ENCODE measurements at places on chromosomes 1 and 21.
A peak's percentile ranks its signal among the peaks of the same experiment; 100 is the strongest.

DNA sequence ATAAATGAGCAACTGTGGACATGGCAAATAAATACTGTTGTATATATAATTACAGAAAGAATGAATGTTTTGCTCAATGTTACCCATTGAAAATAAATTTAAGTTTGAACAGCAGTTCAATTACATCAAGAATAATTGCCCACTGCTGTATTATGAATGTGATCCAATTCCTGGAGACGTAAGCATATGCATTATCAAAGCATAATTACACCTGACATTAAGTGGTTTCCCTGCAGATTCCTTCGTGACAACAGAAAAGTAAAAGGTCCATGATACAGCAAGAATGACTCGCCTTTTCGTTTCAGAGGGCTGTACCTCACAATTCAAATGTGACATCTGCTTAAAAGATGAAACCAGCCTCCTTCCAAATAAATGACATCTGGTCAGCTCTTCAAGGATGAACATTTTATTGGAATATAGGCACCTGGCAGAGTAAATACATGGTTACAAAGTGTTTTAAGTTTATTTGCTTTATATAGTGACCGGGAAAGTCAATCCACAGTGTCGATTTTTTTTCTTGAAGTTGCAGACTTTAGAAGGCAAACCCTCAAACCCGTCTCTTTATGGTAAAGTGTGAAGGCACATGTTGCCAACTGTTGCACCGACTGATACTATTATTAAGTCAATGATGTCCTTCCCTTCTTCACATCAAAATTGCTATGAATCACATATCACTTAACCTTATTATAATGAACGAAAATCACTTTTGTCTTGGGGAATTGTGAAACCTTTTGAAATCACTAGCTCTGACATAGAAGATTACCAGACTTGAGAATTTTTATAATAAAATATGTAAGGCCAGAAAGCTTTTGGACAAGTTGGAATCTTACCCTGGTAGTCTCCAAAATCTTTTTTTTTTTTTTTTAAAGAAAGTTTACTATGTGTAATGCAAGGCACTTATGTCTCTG is 36.2 kb upstream of the EDEM3 start:
- no peak for DNase-seq

DNA sequence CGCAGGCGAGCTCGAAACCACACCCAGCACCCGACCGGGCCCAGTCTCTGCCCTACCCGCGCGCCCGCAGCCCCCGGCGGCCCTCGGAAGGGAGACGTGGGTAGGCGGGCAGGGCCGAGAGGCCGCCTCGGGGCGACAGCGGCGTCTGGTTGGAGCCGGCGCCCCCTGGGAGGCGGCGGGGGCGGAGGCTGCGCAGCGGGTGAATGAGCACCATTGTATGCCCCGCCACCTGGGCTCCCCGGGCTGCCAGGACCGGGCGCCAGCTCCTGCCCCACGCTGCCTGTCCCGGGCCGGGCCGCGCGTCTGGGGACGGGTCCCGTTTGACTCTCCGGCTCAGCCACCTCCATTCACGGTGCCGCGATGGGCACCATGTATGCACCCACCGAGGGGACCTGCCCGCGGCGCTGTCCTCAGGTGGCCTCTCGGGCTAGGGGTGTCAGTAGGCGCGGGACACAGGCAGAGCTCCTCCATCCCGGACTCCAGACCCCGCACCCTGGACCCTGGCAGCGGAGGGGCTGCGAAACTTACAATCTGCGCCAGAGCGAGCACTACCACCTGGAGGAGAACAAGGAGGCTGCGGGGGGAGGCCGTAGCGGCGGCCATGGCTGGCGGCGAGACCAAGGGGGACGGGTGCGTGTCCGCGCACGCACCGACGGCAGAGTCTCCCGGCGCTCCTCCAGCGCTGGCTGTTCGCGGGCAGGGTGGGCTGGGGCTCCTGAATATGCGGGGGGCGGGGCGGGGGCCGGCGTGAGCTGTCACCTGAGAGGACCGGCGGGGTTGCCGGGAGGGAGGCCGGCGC is at the start of gene COL9A2:
COL9A2 (minus strand) TSS at position 692 of the 799 bp plus-strand sequence; CDS start at position 603, 89 bp downstream.
- peak; percentile 79 for DNase-seq

- DNase-seq = no peak
Observed at GRCh38 chr1:117608758-117609157, 2.9 kb downstream of the TENT5C start.

DNA sequence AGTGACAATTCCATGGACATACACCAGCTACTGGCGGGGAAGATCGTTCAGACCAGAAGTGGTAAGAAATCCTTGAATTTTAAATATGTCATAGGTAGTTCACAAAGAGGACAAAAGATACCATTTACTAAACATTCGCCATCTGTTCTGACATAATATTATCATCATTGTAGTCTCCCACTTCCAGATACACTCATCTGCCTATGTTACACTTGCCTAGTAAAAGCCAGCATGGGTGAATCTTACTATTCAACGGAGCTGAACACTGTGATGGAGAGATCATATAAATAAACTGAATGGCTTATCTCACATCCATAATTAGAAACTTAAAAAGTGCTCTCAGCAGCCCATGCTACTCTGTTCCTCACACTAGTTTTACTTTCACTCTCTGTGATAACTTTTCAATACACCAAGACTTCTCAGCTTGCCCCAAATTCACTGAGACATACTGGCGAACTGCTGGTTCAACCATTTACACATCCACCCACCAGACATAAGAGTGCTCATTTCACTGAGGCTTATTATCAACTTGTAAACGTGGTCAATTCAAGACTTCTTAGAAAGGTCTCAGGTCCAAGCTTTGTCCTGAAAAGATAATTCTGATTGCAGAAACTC is 463 bp upstream of the PRRC2C start:
- no peak for DNase-seq

DNA sequence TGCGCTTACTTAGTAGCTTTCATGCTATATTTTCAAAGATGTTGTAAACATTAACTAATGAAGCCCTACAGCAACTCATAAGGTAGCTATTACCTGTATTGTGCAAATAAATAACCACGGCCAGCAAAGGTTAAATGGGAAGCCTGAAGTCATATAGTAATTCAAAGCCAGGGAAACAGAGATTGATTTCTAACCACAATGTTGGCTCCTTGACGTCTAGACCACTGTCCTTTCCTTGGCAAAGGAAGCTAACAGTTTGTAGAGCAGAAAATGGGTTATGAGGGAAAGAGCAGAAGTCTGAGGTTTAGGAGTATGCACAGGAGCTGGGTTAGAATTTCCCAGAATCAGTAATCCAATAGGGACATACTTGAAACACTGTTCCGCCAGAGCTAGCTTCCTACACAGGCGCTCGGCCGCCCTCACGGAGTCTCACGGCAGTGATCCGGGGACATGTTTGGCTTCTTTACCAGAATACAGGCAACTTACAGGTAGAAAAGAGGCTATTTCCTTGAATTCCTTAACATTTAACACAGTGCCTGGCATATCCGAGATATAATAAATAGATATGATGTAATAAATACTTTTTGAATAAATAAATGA is 298.8 kb upstream of the LYPLAL1 start:
- no peak for DNase-seq

DNA sequence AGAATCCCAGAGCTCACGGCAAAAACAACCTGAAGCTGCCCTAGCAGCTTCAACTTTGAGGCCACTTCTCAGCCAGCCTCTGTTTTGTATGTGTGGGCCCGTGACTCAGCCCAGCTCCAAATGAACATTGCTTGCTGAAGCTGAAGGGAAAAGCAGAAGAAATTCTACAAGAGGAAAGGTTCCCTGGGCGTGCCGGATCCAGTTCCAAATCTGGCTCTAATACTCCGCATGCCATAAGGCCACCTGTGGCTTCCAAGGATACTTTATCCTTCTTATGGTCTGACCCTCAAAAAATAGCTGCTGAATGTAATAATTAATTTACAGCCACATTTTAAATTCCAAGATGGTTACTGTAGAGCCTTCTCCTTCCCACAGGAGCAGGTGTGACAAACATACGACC is 24.3 kb downstream of the TSPAN2 start:
- no peak for DNase-seq

DNA sequence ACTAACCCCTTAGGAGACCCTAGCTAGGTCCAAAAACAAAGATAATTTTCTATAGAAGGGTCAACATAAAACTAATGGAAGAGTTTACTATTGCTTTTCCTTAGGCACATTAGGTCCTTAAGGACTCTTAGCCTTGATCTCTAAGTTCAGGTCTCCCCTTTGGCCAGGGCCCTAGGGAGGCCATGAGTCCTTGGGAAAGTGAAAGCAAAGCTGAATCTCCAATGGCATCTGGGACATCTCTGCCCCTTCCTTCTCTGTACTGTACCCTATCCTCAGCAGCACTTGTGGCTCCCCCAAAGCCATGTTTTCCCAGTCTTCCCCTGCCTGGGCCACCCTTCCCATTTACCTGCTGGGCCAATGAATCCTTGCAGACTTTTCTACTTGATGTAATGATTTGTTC is 14.3 kb downstream of the IER5 start:
- no peak for DNase-seq

DNA sequence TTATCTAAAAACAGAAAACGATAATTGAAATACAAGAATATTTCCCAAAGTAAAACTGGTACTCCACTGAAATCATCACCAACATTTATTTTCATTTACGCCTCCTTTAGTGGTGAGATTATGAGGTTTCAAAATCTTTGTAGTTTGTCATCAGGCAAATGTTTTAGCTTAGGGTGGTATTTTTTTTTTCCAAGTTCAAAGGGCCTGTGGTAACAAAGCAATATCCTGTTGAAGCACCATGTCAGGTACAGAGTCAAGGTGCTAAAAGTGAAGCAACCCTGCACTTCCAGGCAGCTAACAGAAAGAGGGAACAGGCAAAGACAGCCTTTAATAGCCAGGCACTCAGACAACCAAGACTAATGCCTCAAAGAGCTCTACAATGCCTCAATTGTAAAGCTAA is 89.2 kb downstream of the JAK1 start:
- no peak for DNase-seq

DNA sequence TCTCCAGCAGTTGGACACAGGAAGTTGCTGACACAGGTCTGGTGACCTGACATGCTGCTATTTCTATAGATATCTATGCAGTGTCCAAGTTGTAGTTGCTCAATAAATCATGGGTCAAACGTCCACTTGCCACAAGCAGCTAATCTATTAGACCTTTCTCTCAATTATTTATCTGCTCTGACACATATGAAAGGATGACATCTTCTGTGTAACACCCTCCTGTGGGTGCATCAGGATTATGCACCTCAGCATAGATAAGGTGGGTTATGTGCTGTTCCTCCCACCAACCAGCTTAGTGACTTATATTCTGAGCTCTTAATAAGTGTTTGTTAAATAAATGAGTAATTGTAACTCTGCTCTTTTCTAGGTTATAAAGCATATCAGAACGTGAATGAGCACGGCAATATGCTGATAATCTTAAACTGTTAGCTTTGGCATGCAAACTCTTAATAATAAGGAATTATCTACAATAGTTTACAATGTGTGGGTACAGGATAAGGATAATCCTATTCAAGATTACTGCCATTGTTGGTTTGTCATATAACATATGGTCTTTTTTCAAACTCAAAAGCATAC is 90.7 kb upstream of the GCLM start:
- no peak for DNase-seq
